Stimulated activated CD8-positive, alpha-beta memory T cell treated with anti-CD3 and anti-CD28 coated beads, Interleukin-4, amount 100 ng/mL, for 4 hours (primary cell): ENCODE measurements at places on chromosomes 5 and 9.

DNA sequence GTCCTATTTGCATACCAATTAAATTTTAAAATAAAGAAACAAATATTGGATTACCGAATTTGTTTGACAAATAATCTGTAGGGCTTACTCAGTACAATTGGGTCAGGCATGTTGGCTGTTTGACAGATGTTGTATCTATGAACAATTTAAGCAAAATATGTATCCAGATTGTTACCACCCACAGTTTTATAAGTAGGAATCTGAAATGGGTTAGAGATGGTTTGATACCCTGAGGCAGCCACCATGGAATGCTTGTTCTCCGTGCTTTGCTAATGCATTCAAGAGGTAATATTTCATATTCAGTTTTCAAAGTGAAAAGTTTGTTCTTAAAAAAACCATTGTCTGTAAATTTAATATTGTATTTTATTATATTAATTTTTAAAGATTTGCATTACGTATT is 285.1 kb upstream of the ARRDC3 start:
- no peak for DNase-seq

- no peak for DNase-seq
Observed at GRCh38 chr9:21311889-21312288, 6.8 kb upstream of the IFNA5 start.

DNA sequence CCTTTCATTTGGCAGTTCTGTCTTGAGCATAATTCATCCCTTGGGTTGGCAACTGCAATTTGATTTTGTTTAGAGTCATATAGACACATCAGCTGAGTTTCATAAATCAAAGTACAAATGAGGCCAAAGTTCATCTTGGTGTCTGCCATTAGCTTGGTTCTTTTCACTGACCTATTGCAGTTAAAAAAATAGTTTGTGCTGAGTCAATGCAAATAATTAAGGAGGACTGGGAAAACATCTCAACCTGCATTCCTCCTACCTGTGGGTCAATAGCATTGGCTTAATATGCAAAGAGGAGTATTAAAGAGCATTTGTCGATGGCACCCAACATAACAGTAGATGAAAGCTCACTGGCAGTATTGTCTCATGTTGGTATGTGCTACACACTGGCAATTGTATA is 1.6 kb downstream of the PKD2L2 start:
- no peak for DNase-seq

- DNase-seq: no peak
Observed at GRCh38 chr9:84775056-84775643, 105.6 kb downstream of the NTRK2 start.
